ENCODE measurements at places on chromosomes 5 and 9. TPM values are rescaled to one million over a fixed set of nuclear protein-coding genes. Genes with fewer than 3 reads are reported as not detected.

DNA sequence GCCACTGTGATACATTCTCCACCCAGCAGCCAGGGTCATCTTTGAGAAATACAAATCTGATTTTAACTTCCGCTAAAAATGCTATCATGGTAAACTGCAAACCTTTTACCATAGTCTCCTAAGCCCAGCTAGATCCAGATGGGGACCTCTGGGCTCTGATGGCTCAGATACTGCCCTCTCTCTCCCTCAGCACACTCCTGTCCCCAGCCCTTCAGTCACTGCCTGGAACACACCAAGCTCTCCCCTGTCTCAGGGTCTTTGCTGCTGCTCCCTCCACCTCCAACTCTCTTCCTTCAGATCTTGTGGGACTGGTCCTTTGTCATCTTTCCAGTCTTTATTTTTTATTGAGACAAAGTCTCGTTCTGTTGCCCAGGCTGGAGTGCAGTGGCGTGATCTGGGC is 65.1 kb downstream of the SPRY4 start:
- DNase-seq = no peak

GRCh38 chr5:133734916-133735315 is 122.6 kb upstream of the FSTL4 start:
- DNase-seq = no peak

- no peak for DNase-seq
Measured at GRCh38 chr5:41115281-41115680, 44.1 kb upstream of the MROH2B start.

GRCh38 chr5:156121882-156122281 is 205.1 kb upstream of the SGCD start:
- DNase-seq = no peak

- no peak for DNase-seq
Measured at GRCh38 chr5:149937610-149938009, 7.0 kb downstream of the PDE6A start.

DNA sequence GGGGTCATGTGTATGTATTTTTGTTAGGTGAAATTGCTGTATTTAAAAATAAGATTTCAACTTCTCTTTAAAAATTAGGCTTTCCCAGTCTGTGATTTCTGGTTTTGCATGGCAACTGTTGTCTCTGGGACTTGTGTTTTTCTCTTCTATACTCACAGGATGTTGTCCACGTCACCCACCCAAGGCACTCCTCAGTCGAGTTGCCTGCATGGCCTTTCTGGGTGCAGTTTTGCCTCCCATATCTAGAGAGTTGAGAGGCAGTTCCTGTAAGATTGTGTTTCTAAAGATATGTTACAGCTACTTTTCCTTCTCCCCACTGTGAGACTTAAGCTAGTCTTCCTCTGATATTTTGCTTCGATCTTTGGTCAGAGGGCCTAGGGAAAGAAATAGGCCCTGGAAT is 2.3 kb upstream of the ASPN start:
- no peak for DNase-seq

DNA sequence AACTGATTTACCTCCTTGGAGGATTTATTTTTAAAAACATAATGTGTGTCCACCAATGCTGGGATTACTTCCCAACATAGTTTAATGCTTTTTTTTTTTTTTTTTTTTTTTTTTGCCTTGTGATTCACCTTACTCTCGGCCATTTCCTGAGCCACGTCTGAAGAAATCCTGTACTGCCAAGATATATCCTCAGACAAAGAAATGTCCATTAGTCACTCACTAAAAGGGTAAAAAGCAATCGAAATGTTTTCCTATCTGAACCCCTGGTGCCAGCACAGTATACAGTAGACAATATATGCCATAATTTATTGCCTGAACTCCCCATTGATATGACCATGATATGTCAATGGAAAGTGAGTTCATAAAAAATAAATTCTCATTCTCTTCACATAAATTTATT is 344.1 kb downstream of the BNC2 start:
- DNase-seq = no peak

DNA sequence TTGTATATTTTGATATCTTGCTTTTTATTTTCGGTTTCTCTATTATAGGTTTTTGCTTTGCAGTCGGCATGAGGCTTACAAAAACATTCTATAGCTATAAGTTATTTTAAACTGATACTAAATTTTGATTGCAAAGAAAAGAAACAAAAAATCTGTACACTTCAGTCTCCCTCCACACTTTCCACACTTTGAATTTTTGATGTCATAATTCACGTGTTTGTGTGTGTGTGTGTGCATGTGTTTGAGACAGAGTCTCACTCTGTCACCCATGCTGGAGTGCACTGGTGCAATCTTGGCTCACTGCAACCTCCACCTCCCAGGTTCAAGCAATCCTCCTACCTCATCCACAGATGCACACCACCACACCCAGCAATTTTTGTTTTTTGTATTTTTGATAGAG is 124.9 kb downstream of the MRPS30 start:
- no peak for DNase-seq

DNA sequence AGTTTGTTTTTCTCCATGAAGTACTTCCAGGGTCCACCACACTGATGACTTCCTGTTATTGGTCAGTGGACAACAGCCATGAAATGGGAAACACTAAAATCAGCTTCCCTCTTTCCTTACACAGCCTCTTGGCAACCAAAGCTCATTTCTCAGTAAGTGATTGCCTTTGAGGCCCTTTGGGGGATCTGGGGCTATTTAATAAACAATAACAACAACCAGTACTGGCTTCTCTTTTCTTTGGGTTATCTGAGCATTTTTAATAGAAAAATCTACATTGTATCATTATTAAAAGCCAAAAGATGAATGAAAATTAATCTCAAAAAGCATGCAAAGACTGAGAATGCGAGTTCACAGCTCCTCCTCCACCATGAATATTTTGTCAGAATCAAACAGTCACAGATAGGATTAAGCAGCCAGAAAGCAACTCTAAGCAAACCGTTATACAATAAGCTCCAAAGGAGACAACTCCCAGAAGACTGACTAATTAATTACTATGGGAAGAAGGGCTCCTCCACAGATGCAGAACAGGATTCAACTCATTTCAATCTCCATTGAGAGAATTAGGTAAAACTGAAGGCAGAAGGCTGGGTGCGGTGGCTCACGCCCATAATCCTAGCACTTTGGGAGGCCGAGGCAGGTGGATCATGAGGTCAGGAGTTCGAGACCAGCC is 68.3 kb downstream of the SERINC5 start:
- DNase-seq = no peak

DNA sequence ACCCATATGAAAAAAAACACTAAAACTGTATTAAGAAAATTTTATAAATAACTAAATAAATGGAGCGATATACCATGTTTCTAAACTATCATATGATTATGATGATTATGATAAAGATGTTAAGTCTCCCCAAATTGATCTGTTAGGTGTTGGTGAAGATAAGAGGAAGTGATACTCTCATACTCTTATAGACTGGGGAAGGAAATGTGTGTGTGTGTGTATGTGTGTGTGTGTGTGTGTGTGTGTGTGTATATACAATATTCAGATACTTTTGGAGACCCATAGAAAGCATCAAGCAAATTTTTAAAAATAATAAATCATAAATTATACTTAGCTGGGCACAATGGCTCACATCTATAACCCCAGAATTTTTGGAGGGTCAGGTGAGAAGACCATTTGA is 62.9 kb downstream of the TMEM232 start:
- DNase-seq = no peak

DNA sequence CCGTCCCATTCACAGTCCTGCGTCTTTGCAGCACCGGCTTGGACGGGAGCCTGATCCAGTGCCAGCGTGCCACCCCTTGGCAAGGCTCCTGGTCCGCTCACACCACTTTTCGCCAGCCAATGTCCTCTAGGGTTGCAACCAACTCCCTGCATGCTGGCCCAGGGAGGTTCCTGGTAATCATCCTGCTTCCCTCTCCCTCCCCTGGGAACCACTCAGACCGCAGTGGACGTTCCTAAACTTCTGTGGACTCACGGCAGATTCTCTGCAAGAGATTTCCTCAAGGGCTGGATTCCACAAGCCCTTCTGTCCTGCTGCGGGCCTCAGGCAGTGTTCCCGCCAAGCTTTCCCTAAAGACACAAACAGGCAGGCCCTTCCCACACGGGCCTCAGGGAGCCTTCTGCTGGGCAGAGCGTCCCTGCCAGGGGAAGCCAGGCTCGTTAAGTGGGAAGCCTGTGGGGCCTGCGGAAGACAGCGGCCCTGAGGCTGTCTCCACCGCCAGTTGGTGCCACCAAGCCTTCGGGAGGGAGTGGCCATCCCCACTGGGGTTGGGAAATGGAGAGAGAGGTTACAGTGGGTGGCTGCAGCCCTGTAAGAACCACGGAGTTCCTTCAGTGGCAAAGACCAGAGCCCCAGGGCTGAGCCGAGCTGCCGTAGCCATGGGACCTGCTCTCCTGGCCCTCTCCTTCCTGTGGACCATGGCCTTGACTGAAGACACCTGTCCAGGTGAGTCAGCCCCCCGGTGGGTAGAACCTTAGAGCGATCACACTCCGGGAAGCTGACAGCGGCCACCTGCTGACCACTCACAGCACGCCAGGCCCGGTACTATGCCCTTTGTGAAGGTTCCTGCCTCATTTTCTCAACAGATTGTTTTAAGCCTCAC is 16.4 kb upstream of the FCN2 start:
- no peak for DNase-seq

GRCh38 chr5:67196537-67197059 is at the start of gene CD180:
CD180 (minus strand) TSS chr5:67196799; CDS start chr5:67196641, 158 bp downstream.
- DNase-seq = no peak

DNA sequence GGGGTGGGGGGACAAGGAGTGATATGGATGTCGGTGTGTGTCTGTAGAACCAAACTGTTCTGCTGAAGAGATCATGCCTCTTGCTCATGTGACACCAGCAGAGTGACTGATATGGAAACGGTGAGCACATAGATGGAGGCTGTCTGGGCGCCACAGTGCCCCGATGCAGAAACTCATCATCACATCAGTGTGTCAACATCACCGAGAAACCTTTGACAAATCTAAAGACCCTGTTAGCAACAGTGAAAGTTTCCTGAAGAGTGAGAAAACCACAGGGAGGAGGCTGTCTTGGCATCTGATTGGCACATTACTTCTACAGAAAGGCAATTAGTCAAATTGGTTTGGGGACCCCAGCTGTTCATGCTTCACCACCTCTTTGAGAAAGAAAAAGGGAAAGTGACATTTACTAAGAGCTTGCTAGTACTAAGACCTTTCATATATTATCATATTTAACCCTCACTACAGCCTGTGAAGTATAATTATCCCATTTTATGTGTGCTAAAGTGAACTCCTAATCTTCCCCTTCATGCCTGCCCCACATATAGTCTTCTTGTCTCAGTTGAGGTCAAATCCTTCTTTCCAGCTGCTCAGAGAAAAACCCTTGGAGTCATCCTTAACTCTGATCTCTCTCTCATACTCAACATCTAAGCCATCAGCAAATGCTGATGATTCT is 25.6 kb downstream of the CSF2 start:
- DNase-seq = peak; percentile 82

GRCh38 chr5:96611946-96612345 is 50.2 kb upstream of the CAST start:
- DNase-seq = no peak

DNA sequence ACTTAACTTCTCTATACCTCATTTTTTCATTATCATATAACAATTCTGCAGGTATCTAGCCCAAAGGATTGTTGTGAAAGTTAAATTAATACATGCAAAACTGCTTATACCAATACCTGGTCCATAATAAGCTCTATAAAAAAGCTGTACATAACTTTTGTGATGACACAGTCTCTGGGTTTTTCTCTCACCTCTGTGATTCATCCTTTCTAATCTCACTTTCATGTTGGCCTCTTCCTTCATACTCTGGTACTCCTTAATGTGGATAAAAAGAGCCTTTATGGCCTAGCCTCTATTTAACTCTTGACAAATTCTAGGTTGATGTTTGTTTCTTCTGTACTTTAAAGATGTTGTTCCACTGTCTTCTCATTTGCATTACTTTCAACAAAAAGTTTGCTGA is 162.9 kb upstream of the ACOT12 start:
- no peak for DNase-seq

GRCh38 chr5:2611659-2612058 is 139.8 kb downstream of the IRX2 start:
- DNase-seq = no peak

DNA sequence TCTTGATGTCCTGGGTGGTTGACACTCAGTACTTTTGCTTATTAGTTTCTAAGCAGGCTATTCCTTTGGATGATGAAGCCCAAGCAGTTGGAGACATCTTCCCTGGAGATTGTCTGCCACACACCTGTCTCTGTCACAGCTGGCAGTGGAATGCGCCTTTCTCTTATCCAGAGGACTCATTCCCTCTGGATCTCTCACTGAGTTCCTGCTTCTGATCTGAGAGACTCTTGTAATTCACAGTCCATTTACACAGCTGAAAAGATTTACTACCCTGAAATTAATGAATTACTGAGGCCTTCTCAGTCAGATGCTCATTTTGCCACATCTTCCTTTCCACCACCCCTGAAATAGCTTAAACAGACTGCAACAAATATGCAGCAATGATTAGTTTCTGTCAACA is 15.9 kb downstream of the TAL2 start:
- DNase-seq = no peak

DNA sequence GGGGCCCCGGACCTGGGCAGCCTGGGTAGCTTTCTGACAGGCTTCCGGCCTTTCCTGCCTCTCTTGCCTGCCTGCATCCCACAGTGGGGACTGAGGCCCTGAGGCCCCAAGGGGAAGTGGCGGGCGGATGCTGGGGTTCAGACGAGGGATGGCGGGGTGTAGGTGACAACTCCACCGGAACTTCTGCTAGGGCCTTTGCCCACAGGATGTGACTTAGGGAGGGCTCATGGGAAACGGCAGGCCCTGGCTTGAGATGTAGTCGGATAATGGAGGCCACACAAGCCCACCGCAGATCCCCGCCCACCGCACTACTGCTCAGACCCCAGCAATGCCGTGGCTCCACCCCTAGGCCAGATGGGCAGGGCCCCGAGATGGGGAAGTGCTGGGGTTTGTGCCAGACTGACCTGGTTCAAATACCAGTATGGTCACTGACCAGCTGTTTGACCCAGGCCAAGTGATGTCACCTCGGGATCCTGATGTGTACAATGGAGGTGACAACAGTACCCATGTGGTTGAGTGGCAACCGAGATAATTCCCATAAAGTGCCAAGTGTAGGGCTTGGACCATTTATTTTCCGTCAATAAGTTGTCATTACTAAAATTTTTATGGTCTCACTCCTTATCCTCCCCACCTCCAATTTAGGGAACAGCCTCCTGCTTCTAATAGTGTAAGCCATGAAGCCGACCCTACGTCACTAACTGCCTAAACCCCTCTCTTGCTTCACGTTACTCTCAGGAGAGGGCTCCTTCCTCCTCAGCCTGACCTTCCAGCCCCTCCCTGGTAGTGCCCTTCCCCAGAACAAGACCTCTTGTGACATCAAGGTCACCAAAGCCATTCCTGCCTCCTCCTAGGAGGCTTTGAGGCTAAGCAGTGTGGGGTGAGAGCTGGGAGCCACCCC is 2.5 kb upstream of the CDK9 start:
- peak; percentile 87 for DNase-seq

- no peak for DNase-seq
Measured at GRCh38 chr5:178086266-178086665, 27.1 kb upstream of the N4BP3 start.

Gene OBP2B
- not detected for total RNA-seq

Gene BARHL1
- total RNA-seq = not detected

Gene TBC1D2
- 3.6 TPM for total RNA-seq

All from activated naive CD4-positive, alpha-beta T cell treated with anti-CD3 and anti-CD28 coated beads, Interleukin-2, amount 50 U/mL, for 72 hours (primary cell).